ENCODE measurements at places on chromosomes 16 and 17. TPM values are rescaled to one million over a fixed set of nuclear protein-coding genes. Genes with fewer than 3 reads are reported as not detected.

Gene ST6GALNAC1
- 0.05 TPM for total RNA-seq

Gene ELMO3
- total RNA-seq, result 1.1 TPM

Gene TP53TG3
- total RNA-seq, result 0.96 TPM

Gene CLEC3A
- not detected for total RNA-seq

Gene CISD3
- total RNA-seq, result 89.4 TPM

Gene CES3
- total RNA-seq, result 2.5 TPM

All from A549 treated with Hydrocortisone at 1 μM for 4 hours (cell line).